ENCODE measurements at places on chromosomes 6 and 20. TPM values are rescaled to one million over a fixed set of nuclear protein-coding genes. Genes with fewer than 3 reads are reported as not detected.

The NMBR gene
- not detected for total RNA-seq

The THBD gene
- 13.8 TPM for total RNA-seq

DNA sequence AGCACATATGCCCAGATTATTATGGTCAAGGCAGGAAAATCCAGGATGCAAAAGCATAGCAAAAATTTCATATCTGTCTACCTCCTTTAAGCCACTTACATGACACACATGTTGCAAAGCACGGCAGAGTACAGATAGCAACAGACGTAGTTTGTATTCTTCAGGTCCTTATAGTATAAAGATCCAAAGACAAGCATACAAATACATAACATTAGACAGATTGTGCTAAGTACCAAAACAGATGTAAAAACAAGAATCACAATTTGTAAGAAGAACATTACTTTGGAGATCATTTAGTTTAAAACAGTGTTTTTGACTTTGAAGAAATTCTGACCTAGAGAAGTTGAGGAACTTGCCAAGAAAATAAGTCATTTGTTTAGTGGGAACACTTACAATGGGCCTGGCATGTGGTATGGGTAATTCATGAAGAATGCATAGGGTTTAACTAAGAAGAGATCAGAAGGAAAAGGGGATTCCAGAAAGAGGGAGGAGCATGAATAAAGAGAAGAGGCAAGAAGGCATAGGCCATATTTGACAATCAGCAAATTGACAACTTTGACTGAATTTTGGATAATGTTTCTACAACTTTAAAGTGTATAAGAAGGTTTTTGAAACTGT is 30.6 kb upstream of the LMBRD1 start:
- no peak for DNase-seq

DNA sequence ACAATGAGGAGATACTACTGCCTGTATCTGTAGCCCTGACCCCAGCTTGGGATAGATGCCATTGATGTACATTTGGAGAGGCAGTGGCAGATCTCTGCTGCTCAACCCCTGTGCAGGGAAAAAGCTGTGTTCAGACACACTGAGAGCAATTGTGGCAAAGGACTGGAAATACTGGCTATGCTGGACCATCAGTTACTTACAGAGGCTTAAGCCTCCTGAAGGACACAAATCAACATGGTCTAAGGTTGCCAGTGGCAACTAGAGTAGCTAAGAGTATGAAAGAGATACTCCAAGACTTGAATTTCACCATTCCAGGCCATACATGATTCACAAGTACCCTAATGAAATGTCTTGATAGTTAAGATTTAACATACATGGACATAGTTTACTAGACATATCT is 32.4 kb upstream of the ENPP4 start:
- no peak for DNase-seq

GRCh38 chr20:12305188-12305950 is 387.7 kb downstream of the BTBD3 start:
- DNase-seq: no peak

DNA sequence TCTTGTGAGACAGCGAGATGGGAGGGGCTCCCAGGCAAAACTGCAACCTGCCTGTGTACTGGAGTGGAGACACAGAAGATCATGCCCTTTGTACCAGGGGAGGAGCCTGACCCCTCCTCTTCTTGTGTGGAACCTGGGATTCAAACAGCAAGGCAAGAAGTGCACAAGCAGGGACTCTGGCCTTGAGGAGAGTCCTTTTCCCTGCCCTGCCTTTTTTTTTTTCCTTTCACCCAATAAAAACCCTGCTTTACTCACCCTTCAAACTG is 251.8 kb upstream of the OPRM1 start:
- no peak for DNase-seq

GRCh38 chr6:136030131-136030530 is 178.6 kb downstream of the PDE7B start:
- no peak for DNase-seq

DNA sequence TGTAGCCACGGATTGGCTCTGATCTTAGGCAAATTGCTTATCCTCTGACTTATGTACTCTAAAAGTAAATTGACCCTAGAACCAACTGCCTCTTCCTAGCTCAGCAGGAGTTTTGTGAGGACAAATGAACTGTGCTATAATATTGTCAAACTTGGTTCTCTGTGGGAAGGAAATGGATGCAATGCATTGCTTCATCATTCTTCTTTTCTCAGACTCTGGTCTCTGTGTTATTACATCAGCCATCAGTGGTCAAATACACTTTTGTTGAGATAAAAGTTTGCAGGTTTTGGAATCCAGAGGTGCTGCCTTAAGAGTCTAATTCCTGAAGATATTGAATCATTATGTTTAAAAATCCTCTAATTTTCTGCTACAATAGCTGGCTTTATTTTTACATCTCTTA is 64.9 kb downstream of the SLC24A3 start:
- no peak for DNase-seq

DNA sequence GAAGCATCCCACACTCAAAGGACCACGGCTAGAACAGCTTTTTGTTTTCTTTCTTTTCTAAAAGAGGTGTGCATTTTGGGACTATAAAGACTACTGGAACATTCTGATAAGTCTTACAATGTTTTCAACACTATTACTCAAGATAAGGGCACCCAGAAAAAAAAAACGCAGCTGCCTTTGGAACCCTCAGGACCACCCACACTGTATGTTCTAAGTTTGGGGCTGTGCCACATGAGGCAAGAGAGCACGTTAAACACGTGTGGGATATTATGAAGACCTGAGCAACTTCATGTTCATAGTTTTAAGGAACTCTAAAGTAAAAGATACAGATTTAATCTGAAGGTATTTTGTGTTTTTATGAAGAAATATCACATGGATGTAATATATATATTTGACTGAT is 204.6 kb downstream of the FOXC1 start:
- DNase-seq: no peak

DNA sequence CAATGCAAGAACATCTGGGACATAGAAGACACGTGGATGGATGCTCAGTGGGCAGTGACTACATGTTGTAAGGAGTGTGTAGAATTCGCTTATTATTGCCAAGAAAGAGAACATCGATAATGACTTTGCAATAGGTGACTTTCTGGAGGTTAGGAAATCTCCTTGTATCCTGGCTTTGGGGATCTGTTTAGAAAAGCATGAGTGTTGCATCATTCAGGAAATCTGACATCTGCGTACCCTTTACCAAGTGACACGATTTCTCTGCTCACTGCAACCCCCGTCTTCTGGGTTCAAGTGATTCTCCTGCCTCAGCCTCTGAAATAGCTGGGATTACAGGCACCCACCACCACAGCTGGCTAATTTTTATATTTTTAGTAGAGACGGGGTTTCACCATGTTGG is 23.2 kb downstream of the RIN2 start:
- DNase-seq: no peak

DNA sequence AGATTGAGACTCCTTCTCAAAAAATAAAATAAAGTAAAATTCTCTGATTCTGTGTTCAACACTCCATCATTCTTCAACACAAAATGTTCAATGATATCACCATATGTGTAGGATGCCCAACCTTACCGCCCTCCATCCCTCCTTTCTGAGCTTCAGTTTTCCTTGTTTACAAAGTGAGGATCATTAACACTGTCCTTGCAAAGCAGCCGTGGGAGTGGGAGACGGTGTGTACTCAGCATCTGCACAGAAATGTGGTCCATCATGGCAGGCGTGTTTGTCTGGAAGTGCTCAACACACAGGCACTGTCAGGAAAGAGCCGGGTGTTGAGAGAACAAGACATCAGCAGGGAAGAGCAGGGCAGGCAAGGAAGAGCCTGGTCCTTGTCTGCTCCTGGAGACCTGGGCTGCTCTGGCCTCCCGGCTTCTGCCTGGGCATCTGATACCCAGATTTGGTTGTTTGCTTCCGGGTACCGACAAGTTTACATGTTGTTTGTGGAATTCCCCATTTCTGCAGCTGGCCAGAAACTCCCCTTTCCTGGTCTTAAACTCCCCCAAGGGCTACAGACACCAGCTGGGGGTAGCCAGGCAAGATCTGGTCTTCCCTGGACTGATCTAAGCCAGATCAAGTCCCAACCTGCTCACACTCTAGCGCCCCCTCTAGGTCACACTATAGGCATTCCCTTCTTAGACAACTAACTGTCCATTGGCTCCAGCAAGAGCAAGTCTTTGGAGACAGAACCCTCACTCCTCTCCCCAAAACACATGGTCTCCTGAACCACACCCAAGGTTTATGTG is 26.7 kb upstream of the TTPAL start:
- DNase-seq: no peak

All from left ventricle myocardium inferior (tissue), 1 donor.